NCI-H1105 treated with DMSO at 0.1 percent for 48 hours (cell line): ENCODE measurements at places on chromosomes 11 and 22.

- DNase-seq: no peak
Observed at GRCh38 chr11:134745456-134745855, 333.4 kb upstream of the B3GAT1 start.

DNA sequence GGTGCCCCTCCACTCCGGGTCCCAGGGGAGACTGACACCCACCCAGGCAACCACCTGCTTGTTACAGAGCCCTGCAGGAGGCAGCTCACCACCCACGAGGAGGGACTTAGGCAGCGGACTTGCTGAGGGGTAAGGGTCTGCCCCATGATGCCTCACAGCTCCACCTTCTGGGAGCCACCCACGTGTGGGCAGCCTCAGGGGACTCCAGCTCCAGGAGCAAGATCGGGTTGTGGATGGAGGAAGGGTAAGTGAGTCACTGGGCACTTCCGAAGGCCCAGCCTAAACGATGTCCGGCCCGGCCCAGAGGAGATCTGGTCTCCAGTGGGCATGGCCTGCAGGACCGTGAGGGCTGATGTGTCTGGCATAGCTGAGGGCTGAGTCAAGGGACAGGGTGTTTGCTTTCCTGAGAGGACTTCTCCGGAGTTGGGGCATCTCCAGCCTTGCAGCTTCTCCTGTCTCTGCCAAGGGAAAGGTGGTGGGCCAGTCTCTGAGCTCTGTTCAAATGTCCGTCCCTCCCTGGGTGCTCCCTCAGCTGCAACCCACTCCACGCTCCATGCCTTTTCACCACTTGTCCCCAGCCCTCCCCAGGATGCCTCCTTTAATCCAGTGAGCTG is 32.3 kb upstream of the P2RY2 start:
- no peak for DNase-seq

DNA sequence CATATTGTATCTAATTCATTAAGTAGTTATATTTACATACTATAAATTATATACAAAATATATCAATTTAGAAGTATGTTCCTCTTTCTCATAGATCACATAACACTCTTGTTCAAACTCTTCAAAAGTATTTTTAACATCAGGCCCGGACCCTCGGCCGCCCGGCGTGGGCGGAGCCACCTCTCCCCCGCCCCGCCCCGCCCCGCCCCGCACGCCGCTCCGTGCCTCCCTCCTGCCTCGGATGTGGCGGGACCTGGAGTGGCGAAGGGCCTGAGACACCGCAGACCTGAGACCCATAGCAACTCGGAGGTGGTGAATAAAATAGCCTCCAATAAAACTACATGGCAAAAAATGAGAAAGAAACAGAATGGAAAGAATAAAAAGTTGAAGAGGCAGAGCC is 105.9 kb upstream of the BDNF start:
- DNase-seq: no peak

DNA sequence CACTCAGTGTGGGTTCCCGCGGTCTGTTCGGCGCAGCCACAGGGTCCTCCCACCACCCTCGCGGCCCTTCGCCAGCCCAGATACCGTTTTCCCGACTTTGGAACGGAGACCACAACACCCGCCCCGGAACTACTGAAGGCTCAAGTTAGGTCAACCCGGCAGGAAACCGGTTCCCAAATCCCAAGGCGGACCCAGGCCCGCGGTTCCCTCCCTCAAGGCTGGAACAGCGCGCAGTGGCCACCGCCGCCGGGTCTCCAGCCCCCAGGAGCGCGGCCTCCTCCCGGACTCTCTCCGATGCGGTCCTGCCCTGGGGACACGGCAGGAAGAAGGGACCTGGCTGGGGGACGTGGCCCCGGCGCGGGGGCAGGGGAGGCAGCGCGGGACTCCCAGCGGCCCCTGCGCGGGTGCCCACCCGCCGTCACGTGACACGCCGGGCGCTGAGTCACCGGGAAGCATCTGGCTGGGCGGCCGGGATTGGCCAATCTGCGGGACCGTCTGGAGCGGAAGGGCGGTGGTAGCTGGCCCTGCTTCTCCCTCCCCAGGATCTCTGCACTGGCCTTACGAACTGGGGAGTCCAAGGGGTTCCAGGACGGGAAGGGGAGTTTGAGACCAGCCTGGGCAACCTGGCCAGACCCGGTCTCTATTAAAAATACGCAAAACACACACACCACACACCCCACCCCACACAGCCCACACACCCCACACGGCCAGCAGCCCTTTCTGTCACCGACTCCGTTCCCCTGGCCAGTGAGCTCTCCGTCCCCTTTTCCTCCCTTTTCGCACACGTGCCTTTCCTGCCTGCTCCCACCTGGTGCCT is 21.5 kb upstream of the MALAT1 start:
- DNase-seq: peak; percentile 92

GRCh38 chr11:35589281-35589680 is 29.0 kb upstream of the FJX1 start:
- no peak for DNase-seq

DNA sequence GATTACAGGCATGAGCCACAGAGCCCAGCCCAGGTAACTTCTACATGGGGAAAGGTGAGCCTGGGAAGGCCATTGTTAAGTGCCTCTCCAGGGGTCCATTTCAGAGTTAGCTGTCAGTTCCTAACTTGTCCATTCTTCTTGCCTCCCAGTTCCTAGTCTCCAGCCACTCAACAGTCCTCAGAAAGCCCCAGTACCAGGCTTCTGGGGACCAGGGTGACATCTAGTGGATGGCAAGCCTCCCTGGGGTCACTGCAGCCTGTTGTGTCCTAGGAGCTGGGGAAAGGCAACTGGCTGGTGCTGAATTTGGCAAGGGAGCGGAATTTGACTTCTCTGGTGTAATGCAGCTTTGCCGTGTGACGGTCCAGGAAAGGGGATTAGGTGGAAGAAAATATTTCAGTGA is 2.1 kb downstream of the LGALS12 start:
- DNase-seq: no peak
